Mammary epithelial cell (primary cell): ENCODE measurements at places on chromosomes 3 and 15.

GRCh38 chr15:78461171-78461888 lies 23.3 kb downstream of the IREB2 start:
- no peak for DNase-seq

- no peak for DNase-seq
Measured at GRCh38 chr3:49172551-49173041, 1.2 kb downstream of the KLHDC8B start.

DNA sequence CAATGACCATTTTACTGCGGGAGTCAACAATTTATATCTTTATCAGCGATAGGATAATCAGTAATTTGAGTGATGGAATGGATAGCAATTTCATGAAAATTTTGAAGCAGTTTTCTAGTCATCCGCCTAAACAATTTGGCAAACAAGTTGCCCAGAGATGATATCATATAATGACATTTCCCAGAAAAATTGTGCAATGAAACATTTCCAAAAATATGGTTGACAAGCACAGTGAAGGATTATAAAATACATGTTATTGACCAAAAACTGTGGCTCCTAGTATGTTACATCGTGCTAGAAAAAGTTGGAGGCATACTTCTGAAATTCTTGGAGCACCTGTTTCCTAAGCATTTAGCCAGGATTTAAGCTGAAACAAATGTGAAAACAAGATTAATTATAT lies 145.1 kb downstream of the GHSR start:
- no peak for DNase-seq

DNA sequence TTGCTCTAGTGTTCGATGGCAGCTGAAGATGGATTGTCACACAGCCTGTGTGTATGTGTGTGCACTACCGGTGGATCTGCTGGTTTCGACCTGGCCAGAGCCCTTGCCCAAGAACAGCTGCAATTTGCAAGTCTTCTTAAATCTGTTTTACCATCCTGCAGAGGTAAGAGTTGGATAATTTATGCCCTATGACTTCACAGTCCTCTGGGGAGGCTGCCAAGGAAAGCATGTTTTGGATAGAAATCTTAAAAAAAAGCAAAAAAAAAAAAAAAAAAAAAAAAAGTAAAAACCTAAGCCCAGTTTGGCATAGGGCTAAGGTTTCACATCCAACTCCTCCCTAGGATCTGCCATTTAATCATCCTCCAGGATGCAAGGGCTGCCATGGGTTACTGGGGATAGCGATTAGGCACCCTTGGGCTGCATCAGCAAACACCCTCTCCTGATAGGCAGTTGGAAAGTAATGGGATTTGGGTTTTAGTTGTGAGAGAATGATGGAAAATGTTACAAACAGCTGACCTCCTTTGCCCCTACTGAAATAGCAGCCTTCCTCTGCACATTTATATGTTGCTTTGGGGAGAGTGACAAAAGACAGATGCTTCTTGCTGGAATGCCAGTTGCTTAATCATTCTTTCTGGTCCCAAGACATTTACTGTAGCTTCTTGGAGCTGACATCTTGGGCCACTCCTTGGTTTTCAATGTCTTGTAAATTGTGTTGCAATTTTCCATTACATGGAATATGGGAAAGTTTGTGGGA lies 35.4 kb downstream of the CD200R1L start:
- DNase-seq: no peak

DNA sequence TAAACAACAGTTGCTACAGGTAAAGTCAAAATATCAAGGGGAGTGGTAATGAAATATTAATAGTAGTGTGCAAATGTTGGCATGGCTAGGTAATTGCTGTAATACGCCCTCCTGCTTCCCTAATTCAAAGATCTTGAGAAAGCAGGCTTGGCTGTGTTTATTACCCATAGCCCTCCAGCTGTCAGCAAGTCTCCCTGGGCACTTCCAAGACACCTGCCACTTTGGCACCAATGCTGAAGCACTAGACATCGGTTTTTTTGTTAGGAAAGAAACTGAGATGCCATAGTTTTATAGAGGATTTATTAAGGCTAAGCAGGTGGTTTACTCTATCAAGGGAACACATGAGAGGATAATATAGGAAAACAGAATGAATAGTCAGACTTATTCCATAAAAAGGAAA lies 64.4 kb downstream of the P2RY1 start:
- DNase-seq: no peak
